ENCODE measurements at places on chromosomes 3 and 15. TPM values are rescaled to one million over a fixed set of nuclear protein-coding genes. Genes with fewer than 3 reads are reported as not detected.

Gene UBE2E2
- 54.9 TPM for total RNA-seq

Gene C3orf85
- total RNA-seq, result not detected

Gene GOLGA6L9
- 1.8 TPM for total RNA-seq

Gene ACP3
- 27.1 TPM for total RNA-seq

Gene GYG1
- 41.4 TPM for total RNA-seq

Gene SLC15A2
- total RNA-seq, result 0.11 TPM

Gene SPTSSB
- 20.3 TPM for total RNA-seq

Gene GABRR3
- not detected for total RNA-seq

Gene ADAMTSL3
- total RNA-seq, result 0.22 TPM

Gene CCR9
- total RNA-seq, result not detected

Gene SLC12A1
- total RNA-seq, result not detected

Gene THSD4
- 63.7 TPM for total RNA-seq

Gene GOLGA8R
- 1.9 TPM for total RNA-seq

Gene MCCC1
- 23.5 TPM for total RNA-seq

Gene SLC51A
- total RNA-seq, result 0.25 TPM

Gene PLA2G4E
- not detected for total RNA-seq

All from uterine smooth muscle cell (primary cell).